ENCODE measurements at places on chromosomes 12 and 14.

GRCh38 chr14:86938320-86938719, 1054.7 kb downstream of the GALC start:
- DNase-seq: no peak

DNA sequence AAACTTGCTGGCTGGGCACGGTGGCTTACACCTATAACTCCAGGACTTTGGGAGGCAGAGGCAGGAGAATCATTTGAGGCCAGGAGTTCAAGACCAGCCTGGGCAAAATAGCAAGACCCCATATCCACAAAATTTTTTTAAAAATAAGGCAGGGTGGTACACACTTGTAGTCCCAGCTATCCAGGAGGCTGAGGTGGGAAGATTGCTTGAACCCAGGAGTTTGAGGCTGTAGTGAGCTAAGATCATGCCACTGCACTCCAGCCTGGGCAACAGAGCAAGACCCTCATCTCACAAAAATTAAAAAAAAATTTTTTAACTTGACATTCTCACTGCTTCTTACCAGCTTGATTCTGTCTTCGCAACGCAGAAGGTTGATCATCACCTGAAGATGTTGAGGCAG, 39.5 kb downstream of the SSH1 start:
- no peak for DNase-seq

- no peak for DNase-seq
These were observed 11.5 kb upstream of the CCDC175 start for GRCh38 chr14:59588101-59588500.

DNA sequence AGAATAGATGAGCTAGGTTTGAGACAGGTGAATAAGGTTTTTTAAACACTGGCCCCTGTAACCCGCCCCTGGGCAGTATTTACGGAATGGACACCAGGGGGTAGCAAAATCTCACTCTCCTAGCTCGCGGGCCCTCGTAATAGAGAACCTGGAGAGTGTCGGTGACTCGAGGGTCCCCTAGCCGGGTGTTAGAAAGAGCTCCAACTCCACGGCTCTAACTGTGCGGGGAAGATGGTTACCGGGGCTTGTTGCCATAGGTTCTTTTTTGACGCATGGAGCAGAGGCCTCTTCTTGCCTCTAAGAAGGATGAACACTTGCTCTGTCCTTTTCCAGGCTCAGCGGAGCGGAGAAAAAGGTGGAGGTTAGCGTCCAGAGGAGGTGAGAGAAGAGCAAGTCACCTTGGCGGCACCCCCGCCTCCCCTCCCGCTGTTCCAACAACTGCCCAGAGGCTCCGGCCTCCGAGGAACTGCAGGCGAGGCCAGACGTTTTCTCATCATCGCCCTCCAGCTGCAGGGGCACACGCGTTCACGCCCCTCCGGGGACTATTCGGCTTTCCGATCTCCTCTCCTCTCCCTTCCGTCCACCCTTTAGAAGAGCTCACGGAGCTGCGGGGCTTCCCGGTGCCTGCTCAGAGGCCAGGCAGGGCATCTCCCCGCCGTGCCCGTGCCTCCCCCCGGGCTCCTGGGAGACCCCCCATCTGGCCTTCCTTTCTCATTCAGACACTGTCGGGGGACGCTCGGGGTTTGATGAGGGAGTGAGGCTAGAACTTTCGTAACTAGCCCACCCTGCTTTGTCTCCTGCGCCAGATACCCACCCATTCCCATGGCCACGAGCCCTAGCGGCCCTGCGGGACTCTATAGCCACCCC, 1.4 kb upstream of the ARHGEF40 start:
- DNase-seq: peak; percentile 28

DNA sequence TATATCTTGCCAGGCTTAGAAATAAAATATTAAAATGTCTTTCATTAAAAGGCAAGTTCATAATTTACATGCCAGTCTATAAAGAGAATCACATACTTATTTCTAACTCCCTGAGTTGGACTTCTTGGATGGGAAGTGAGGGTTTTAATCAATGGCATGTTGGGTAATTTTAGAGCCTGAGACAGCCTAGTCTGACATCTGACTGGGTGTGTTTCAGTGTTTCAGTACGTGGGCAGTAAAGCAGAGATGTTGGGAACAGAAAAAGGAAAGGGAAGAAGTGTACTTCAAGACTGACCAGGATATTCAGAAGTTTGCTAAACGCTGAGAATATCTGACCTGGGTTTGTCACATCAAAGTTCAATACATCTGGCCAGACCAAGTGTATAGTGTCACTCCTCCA, 171.8 kb downstream of the BTG1 start:
- DNase-seq: no peak

DNA sequence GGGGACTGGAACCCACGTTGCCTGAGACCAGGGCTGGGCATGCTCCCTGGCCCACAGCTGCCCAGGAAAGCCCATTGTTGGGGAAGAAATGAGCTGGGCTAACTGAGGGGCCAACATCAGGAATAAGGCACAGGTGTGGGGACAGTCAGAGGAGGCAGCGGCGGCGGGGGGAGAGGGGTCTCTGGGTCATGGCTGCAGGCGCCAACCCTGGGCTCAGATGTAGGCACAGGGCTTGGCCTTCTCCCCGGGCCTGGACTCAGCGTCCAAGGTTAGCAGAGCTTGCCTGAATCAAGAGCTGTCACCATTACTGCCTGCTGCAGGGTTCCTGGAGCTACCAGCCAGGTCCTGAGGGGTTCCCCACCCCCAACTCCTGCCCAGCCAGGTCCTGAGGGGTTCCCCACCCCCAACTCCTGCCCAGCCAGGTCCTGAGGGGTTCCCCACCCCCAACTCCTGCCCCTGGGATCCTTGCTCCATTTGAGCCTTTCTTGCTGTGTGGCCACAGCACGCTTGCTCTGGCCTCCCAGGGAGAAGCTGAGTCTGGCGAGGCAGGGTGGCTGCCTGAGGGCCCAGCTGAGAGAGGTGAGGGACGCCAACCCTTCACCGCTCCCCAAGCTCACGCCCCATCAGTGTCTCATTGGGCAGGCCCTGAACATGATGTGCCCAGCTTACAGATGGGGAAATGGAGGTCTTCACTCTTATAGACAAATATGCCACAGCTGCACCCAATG, 6.2 kb downstream of the CHGA start:
- DNase-seq: no peak

DNA sequence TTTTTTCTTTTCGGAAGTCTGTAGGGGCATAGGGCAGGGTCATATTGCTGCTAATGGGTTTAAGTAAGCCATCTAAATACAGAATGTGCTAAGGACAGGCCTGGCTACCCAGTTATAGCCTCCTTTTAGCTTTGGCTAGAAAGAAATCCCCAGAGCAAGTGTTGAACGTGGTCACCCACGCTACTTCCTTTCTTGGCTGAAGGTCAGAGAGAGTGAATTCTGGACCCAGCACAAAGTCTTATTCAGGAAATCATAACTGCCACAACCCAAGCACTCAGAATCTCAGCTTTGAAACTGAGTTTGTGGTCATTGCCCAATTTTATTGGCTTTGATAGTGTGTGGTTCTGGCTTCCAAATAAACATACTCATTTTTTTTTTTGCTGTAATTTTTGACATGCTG, 542.1 kb upstream of the ATP2B1 start:
- DNase-seq: no peak

- no peak for DNase-seq
These were observed 44.7 kb upstream of the BMP4 start for GRCh38 chr14:54001189-54001878.

GRCh38 chr12:26195641-26196420, 458 bp downstream of the SSPN start:
- no peak for DNase-seq

DNA sequence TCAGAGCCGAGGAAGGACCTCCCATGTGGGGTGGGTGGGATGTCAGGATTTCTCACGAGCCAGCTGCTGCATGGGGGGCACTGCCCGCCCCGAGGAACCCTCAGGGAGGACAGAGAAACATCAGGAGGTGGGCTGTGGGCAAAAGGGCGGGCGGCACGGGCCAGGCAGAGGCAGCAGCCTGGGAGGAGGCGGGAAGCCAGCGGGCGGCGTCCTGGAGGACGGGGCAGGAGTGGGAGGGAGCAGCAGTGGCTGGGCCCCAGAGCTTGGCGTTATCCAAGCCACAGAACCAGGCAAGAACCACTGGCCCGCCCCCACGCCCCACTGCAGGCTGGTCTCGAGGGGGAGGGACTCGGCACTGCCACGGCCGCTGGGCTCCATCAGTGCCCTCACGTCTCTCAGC, 2.4 kb downstream of the C14orf180 start:
- DNase-seq: no peak

DNA sequence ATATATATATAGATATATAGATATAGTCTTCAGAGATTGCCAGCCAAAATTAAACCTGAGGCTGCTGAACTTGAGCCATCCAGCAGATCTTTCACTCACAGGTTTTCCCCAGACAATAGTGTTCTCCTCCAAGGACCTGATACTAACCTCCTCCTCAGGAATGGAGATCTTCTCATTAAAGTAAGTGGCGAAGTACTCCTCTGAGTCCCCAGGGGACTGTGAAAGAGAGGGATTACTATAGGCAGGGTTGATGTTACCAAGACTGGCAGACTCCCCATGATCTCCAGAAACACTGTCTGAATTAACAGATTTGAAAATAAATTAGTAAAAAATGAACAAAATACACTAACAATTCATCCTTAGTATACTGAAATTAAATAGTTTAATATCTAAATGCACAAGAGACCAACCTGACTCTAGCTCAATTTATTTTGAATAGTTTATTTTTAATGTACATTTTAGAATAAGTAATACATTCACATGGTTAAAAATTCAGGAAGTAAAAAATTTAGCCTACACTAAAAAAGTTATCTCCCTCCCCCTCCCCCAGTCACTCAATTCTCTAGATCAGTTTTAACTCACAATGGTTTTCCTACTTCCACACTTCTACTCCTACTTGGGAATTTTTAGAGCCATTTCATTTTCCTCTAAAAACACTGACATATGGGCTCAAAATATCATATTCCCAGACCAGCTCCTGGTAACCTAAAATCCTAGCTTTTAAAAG, 17.7 kb downstream of the SLC11A2 start:
- DNase-seq: no peak

- DNase-seq: no peak
These were observed 575.0 kb downstream of the PRKD1 start for GRCh38 chr14:29352706-29353080.

DNA sequence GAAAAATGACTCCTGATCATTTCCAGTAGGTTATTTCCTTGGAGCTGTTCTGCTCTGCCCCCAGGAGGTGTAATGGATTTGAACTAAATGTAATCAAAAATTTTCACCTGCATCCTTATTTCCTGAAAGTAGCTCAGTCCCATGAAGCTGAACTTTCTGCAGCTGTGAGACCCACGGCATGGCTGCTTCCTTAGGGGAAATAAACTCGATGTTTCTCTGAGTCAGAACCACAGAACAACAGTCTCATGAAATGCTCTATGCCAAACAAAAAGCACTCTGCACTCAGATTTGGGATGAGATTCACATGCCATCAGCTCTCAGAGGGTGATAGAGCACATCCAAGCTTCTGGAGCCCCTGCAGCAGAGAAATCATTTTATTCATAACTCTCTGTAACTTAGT, 224.1 kb upstream of the PLEKHG7 start:
- DNase-seq: no peak

- no peak for DNase-seq
These were observed 141.1 kb downstream of the SLC15A5 start for GRCh38 chr12:16136219-16136988.

- no peak for DNase-seq
These were observed 132.6 kb upstream of the MAP1LC3B2 start for GRCh38 chr12:116426391-116427136.

GRCh38 chr12:40439771-40440492, 215.1 kb downstream of the LRRK2 start:
- no peak for DNase-seq

DNA sequence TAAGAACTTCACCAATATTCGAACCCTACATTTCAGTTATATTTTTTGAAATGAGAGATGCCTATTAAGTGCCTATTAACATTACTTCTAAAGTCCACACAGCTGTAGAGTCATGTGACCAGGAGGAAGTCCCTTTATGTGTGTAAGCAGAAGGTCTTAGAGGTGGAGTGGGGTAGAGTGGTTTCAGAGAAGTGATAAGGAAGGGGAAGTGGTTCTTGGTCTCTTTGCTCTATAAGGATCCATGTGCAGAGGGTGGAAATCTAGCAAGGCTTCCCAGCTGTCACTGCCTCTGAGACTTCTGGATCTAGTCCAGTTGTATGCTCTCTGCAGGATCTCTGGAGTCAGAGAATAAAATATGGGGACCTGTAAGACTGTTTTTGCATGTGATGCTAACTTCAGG, 673.9 kb downstream of the FLRT2 start:
- no peak for DNase-seq

DNA sequence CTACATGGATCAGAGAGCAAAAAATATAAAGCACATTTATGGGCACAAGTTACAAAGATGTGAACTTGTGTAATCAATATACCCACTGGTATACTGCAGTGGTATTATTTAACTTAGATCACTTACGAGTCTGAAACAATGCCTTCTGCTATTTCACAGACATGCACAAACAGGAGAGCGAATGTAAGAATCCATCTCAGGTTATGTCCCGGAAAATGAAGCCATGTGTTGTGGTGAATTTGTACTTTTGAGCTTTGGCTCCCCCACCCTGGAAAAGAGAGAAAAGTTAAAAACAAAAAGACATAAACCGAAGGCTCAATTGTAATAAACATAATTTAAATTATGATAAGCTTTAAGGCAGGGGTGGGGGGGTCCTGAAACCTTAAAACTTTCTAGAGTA, 7.6 kb downstream of the ABCC9 start:
- no peak for DNase-seq

DNA sequence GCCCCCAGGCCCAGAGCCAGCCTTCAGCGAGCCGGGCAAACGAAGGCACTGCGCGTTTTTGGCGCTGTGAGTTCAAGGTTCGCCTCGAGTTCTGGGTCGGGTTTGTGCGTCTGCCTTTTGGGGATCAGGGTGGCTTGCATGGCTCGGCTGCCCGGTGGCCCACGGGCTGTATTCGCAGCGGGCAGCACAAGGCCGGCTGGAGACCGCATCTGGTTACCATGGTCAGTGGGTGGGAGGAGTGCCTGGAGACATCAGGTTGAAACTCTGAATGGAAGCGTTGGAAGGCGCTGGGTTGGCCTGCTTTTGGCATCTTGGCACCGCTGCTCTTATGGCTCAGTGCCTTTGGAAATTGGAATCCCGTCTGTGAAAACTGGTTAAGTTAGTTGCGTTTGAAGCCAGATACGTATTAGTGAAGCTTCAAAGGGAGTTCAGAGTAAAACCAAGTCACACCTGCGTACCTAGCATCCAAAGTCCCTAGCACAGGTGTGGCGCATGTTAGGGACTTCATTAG, 50.9 kb downstream of the SNAPC1 start:
- DNase-seq: no peak

GRCh38 chr14:67934087-67934486, 114.5 kb downstream of the RAD51B start:
- DNase-seq: peak; percentile 50
